ENCODE measurements at places on chromosomes 1 and 21.

- peak; percentile 84 for DNase-seq
Measured at GRCh38 chr1:31944205-31945089, 6.3 kb upstream of the PTP4A2 start.

DNA sequence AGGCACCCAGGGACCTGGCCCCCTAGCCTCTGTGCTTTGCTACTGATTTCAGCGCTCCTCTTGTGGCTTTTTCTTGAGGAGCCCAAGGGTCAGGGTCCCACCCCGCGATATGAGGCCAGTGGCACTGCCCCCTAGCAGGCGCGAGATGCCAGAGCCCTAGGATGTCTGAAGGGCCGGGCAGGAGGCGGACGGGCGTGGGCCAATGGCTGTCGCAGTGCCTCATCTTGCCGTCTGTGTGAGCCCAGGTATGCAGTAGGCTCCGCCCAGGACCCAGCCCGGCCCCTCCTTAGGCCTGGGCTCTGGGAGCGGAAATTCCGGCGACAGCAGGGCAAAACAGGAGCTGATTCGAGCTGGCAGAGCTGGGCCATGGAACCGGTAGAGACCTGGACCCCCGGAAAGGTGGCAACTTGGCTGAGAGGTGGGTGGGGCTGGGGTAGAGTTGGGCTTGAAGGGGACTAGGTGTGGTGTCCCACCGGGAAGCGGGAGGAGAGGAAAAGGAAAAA lies at the start of gene CNKSR1:
TSS of gene CNKSR1 (plus strand) at position 310 of the 503 bp plus-strand sequence. CDS start at position 367, 57 bp downstream.
- no peak for DNase-seq

DNA sequence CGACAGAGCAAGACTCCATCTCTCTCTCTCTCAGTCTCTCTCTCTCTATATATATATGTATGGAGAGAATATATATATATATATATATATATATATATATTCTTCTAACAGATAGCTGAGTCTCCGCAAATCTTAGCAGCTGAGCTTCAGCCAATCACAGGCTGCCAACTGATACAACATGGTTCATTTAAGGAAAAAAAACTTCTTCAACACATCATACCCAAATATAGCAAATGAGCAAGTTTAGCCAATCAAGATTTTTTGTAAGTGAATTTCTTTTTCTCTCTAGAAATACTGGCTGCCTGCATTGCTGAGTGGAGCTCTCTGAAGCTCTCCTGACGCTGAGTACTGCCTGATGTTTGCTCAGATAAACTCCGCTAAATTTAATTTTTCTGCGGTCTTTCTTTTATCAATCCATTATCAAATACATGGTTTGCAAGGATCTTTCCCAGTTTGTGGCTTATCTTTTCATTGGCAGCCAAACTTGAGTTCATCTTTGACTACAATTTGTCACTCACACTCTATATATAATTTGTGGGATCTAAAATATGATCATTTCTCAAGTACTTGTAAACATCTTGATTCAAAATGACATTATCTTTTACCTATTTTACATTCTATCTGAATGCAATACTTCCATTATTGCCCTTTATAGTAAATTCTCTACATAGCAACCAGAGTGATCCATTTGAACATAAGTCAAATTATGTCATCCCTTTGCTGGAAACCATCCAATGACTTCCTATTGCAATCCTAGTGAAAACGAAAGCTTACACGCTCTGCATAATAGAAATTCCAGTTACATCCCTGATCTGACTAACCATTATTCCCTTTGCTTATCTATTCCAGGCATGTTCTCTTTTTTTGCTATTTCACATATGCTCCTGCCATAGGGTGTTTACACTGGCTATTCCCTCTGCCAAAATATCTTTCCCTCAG lies 2131.7 kb downstream of the MRPL39 start:
- no peak for DNase-seq

- DNase-seq = no peak
Measured at GRCh38 chr1:116465845-116466685, 93.0 kb downstream of the ATP1A1 start.

DNA sequence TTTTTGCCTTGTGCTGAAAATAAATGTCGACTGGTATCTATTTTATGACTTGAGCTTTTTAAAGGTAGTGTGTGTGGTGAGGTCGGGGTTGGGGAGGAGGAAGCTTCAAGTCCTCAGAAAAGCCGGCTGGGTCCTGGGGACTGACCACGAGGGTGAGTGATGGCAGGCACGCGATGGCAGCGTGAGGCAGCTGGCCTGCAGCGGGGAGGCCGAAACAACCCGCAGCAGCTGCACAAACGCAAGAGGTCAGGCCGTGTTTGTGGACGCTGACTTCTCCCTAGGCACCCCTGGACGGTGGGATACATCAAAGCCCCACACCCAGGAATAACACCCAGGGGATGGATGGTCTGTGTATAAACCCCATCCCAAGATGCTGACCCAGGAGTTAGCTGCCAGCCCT lies 51.4 kb downstream of the ZBTB18 start:
- DNase-seq = no peak

GRCh38 chr21:19122356-19122755 lies 718.8 kb upstream of the TMPRSS15 start:
- DNase-seq = no peak

DNA sequence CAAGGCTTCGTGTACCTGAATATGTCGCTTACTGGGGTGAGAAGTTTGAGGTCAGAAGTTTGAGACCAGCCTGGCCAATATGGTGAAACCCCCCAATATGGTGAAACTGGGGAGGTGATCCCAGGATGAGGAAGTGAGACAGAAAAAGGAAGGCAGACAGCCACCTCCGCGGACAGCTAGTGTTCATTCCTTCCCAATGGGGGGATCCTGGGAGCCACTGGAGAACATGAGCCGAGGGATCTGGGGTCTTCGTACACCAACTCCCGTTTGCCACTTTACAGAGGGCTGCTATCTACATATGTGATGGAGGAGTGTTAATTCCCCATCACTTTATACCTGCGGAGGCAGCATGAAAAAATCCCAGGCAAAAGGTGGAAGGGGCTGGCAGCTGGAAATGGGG lies 19.6 kb upstream of the IFFO2 start:
- no peak for DNase-seq

DNA sequence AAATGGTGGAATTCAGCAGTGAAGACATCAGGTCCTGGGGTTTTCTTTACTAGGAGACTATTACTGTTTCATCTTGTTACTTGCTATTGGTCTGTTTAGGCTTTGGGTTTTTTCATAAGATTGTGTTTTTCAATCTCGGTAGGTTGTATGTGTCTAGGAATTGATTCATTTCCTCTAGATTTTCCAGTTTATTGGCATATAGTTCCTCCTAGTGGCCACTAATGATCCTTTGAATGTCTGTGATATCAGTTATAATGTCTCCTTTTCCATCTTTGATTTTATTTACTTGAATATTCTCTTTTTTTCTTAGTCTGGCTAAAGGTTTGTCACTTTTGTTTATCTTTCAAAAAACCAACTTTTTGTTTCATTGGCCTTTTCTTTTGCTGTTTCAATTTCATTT lies 233.0 kb downstream of the RWDD3 start:
- no peak for DNase-seq

- no peak for DNase-seq
Measured at GRCh38 chr1:220888417-220888986, 9.3 kb downstream of the HLX start.

DNA sequence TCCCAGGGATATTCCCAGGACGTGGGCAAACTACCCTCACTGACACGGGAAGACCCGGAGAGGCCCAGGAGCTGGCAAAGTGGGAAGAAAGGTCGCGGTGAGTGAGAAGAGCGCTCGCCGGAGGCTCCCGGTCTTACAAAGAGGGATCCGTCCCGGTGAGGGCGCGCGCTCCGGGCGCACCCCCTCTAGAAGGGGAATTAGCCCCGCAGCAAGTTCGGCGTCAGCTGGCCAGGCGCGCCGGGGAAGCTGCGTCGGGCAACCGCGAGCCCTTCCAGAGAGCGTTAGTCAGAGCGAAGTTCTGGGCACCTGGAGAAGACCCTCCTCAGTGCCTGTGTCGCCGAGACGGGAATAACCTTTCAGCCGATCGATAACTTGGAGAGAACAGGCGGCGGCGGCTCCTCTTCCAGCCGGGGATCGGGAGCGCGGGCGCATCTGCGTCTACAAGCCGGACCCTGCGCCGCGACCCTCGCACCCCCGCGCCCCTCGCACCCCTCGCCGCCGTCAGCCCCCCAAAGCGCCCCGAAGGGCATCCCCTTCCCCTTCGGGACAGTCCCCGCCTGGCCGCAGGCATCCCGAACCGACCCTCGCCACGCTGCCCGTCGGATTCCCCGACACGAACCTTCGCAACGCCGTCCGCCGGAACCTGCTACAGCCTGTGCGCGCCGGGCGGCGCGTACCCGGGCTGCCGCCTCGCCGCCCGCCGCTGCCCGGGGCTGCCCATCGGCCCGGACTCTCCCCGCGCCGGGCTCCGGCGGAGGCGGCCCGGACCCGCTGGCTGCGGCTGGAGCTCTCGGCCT lies 485 bp downstream of the SIPA1L2 start:
- DNase-seq = no peak

DNA sequence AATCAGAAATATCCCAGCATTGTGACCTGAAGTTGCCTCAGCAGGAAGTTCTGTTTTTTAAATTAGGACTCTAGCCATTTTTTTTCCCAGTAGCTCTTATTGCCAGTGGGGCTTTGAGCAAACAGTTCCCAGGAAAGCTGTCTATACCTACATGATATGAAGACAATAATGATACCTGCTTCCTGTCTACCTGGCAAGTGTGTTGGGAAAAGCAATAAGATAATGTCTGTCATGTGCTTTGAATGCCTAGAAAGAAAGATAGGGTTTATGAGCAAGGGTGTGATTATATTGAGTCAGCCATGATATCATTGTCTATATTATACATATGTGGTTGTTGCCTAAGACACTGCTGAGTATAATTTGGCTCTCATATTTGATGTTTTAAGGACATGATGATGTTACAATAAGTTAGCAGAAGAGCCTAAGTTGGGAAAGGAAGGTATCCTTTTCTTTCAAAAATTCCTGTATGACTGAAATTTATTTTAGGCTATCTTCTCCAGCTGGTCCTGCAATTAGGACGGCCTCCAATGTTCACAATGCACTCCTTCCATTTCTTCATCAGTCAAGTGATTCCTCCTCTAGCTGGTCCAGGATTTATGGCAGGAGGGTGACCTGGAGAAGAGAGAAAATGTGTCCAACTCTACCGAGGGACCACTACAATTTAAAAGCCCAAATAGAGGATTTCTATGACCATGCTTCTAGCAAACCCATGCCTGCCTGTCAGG lies 99.6 kb upstream of the CDC42BPA start:
- no peak for DNase-seq

DNA sequence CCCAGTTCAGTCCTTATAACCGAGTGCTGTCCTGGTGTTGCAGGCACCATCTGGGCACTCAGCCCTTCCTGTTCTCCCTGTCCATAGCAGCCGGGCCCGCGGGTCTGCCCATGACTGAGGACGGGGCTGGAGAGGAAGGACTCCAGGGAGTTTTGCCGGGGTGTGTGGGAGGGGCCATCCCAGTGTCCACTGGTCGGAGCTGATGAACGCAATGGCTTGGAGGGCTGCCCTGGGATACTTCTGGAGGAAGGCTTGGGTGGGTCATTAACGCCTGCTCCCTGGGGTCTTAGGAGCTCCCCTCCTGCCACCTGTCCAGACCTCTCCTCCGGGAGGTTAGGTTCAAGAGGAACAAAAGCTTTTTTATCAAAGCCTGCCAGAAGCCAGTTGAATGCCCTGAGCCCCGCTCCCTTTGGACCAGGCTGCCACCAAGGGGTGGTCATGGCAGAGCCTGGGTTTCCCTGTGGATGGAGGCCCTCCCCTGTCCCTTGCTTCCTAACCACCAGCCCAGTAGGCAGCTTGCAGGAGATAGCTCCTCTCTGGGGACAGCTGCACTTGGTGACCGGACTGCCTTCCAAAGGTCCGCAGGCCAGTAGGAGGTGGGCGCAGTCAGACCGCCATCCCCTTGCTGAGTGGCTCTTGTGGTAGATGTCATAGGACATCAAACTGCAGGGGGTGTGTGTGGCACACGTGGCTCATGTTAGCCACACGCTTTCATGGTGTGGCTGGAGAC lies 61.3 kb downstream of the TRIM11 start:
- DNase-seq = no peak

GRCh38 chr1:6083801-6084446 lies 38.2 kb downstream of the KCNAB2 start:
- DNase-seq = no peak

DNA sequence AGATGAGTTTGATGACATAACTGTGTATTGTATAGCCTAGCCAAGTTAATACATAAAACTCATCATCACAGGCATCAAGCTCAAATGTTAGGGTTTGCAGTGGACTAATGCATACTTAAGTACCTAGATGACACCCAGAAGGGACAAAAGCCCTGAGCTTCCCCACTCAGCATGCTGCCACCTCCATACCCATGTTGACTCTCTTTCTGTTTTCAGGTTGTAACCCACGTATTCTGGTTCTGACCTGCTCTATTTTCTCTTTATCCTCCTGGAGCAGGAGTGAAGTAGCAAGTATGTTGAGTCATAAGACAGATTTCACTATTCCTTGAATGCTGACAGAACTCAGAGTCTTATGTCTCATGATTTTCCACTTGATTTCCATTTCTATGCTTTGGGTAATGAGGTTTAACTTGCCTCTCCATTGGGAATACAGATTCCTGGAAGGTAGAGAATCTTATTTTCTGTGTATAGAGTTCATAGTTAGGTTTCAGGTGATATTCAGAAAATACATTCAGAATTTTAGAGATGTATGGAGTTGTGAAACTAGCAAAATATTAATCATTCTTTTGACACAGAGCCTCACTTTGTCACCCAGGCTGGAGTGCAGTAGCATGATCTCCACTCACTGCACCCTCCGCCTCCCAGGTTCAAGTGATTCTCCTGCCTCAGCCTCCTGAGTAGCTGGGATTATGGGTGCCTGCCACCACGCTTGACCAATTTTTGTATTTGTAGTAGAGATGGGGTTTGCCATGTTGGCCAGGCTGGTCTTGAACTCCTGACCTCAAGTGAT lies 122.5 kb upstream of the KCNJ15 start:
- DNase-seq = no peak

DNA sequence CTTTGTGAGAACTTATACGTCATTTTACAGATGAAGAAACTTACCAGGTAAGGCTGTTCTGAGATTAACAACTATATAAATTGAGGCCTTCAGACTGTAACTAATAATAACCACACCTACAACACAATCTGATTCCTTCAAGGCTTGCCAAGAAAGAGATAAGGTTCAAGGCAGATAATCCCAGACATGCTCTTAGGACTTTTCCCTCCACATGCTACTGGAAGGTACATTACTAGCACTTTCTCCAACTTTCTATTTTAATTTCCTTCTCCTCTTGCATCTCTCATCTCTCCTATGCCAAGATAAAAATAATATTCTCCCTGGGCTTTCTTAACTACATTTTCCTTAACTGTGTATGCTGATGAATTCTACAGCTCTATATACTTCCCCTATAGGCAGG lies 18.9 kb upstream of the NRAS start:
- no peak for DNase-seq

- DNase-seq = no peak
Measured at GRCh38 chr1:228469413-228470162, 17.6 kb upstream of the RNF187 start.

- DNase-seq = no peak
Measured at GRCh38 chr1:198113342-198113750, 43.5 kb upstream of the NEK7 start.

- peak; percentile 99 for DNase-seq
Measured at GRCh38 chr1:233113009-233113879, 162.8 kb downstream of the NTPCR start.

GRCh38 chr21:32347351-32347750 lies 45.5 kb downstream of the URB1 start:
- DNase-seq = no peak

Measured in ACHN (cell line).